Activated CD8-positive, alpha-beta memory T cell treated with anti-CD3 and anti-CD28 coated beads for 4 hours (primary cell): ENCODE measurements at places on chromosomes 7 and 10.

DNA sequence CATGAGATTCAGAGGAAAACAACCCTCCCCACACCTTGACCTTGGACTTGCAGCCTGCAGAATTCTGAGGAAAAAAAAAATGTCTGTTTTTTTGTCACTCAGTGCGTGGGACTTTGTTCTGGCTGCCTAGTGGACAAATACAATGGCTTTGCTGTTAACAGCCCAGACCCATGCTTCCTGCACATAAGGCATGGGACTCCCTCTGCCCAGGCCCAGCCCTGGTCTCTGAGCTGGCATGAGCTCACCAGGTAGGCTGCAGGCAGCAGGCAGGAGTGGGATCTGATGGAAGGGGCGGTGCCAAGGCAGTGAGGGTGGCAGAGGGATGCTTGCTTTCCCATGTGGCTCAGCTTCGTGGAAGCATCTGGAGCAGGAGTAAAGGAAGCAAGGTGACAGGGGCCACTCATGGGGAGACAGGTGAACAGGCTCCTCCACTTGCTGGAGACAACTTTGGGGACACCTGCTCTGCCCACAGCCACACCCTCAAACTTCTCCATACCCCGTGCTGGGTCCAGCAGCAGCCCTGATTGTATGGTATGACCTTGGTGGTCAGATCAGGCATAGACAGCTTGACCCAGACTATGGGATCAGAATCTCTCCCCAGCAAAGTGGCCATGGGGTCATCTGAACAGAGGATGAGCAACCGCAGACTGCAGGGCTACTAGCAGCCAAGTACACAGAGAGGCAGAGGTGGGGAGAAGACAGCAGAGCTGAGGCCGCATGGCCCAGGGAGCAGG lies 27.0 kb downstream of the ANXA8 start:
- DNase-seq, result no peak

DNA sequence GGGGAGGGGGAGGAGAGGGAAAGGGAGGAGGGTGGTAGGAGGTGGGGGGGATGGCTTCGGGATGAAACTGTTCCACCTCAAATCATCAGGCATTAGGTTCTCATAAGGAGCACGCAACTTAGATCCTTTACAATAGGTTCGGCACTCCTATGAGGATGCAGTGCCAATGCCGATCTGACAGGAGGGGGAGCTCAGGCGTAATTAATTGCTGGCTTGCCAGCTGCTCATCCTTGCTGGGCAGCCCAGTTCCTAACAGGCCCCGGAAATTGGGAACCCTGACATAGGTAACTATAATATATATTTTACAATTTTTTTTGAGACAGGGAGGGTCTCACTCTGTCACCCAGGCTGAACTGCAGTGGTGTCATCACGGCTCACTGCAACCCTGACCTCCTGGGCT lies 118.8 kb upstream of the SFMBT2 start:
- no peak for DNase-seq

- no peak for DNase-seq
Observed at GRCh38 chr10:67224553-67224952, 298.7 kb downstream of the LRRTM3 start.

DNA sequence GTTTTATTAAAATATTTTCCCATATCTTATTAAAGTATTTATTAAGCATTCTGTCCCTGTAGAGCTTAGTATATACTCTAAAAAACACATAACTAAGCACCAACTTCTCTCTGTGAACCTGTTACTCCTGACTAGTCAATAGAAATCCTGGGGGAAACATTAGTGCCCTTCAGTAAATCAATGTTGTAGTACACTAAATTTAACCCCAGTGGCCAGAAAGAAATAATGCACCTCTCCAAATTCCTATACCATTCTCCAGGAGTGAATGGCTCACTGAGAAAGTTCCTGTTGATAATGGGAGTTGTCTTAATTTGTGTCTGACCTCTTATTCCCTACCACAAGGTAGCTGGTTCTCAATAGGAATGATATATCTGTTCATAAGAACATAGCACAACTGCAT lies 188.2 kb downstream of the SEMA3D start:
- DNase-seq, result no peak

DNA sequence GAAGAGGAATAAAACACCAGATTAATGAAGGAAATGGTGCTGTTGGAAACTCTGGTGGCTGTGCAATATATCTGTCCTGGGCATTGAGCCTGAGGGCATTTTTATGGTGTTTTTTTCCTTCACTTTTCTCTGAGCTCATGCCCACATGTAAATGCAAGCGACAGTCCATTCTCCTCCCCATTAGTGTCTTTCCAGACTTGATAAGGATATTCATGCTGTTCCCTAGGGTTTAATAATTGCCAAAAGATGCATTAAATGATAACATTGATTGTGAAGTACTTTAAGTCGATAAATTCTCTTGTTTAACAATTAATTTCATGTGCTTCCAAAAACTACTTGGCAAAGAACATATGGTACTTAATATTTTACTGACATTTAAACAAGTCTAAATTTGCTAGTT lies 384.7 kb downstream of the MDFIC start:
- no peak for DNase-seq

DNA sequence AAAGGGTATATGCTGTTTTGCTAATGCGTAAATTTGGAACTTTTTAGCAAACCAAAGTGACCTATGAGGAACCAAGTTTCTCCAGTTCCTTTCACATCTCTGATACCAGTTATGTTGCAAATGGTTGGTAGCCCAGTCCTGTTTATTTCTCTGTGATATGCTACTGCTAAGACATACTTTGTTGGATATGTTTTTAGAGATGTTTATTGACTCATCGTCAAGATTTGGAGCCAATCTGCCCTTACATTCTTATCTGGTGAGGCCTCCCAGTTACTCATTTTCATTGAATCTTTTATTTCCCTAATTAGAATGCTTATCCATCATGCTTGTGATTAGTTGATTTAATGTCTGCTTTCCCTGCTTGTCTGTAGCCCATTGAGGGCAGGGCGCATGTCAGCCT lies 58.9 kb downstream of the LRGUK start:
- DNase-seq, result no peak

GRCh38 chr7:73356159-73356558 lies 28.2 kb downstream of the FKBP6 start:
- no peak for DNase-seq

DNA sequence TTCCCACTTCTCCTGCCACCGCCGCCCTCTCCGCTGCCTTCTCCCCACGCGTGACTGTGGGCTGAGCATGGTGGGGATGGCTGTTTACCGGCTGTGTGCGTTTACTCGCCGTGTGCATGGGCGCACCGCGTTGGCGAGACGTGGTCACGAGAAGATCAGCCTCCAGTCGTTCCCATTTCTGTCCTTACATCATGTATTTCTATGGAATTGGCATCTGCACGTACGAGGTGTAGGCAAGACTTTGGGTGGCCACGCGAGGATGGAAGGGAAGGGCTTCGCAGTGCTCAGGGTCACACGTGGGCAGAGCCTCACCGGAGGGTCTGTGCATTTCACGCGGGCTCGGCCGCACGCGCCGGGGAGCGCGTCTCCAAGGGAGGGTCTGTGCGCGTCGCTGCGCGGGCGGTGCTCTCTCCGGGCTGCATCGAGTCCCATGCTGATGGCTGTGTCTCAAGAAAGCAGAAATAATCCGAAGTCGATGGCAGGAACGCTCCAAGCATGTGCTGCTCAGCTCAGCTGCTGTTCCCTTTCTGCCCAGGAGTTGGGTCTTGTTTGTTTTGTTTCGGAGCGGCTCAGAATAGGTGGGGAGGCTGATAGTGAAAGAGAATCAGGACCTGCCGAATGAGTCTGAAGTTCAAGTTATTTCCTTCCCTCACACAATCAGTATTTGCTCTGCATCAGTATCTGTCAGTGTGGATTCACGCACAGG lies 973 bp downstream of the CAMK1D start:
- DNase-seq, result no peak

- no peak for DNase-seq
Observed at GRCh38 chr10:48285710-48286109, 11.2 kb upstream of the FRMPD2 start.

DNA sequence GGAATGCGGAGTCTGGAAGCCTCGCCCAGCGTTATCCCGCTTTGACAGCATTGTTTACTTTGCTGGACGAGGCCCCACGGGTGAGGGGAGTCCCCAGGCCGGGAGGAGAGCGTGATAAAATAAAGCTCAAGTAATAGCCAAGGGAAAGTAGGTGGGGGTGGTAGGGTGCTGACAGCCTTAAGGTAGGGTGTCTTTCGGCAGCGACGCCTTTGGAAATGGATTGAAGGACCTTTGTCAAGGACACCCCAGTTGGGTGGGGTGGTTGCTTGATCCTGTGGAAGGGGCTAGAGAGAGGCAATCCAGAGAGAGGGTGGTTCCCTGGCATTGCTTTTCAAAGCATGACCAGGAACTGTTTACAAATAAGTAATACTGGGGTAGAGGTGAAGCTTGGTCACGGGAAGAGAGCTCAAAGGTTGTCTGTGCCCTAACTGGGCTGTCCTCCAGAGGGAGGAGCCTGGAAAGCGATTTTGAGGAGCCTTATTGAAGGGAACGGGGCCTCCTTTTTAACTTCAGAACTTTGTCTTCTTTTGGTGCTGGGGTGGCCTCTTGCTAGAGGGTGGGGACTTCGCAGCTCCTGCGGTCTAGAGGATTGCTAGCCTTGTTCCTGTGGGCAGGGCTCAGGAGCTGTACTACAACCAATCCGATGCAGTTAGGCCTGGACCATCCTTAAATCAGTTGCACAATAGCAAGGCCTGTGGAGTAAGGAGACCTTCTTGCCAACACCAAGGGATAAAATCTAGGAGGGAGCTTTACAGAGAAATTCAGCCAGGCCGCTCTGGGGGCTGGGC lies 1.3 kb downstream of the EIF4EBP2 start:
- DNase-seq, result no peak

GRCh38 chr7:23373151-23374004 lies 74.2 kb downstream of the MALSU1 start:
- DNase-seq, result peak; percentile 11

DNA sequence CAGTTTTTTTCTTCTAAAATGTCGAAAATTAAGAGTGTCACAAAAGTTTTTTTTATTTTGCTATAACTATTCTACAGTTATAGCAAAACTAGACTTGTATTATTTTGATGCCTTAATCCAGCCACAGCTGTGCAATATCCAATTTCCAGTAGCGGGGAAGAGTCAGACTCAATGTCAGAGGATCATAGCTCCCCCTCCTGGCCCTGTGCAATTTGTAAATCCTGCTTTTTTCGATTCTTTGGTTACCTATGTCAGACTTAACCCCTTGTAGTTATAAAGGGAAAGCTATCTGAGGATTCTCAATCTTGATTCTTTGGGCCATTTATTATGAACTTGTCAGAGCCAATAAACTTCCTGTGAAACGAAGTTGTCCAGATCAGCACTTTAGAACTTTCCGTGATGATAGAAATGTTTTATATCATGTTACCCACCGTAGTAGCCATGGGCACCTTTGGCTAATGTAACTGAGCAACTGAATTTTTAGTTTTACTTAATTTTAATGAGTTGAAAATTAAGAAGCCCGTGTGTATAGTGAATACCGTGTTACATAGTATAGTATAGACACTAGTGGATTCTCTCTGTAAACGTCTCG lies 87.7 kb upstream of the PRKCQ start:
- no peak for DNase-seq

GRCh38 chr7:143305423-143306070 lies 10.4 kb upstream of the CLCN1 start:
- peak; percentile 39 for DNase-seq

GRCh38 chr7:124722292-124722691 lies 43.3 kb downstream of the GPR37 start:
- no peak for DNase-seq

- no peak for DNase-seq
Observed at GRCh38 chr10:80894797-80895467, 357.2 kb downstream of the SH2D4B start.

GRCh38 chr10:71419750-71420149 lies 23.0 kb downstream of the CDH23 start:
- DNase-seq, result no peak

GRCh38 chr7:24406789-24407299 lies 122.9 kb downstream of the NPY start:
- DNase-seq, result no peak

DNA sequence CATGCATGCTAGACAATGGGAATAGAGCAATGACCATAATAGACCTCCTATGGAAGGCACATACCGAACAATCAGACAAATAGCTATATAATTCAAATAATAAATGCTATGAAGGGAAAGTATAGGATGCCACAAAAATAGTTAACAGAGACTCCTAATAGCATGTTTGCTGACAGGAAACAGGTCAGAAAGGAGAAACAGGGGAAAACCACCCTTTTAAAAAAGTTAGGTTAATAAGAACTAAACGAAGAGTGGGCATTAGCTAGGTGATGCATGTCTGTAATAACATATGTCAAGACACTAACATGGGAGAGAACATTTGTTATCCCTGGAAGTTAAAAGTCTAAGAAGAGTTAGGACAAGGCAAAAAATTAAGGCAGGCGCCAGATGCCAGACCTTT lies 58.9 kb downstream of the ABI1 start:
- no peak for DNase-seq
